ENCODE measurements at places on chromosomes 5 and 9.

DNA sequence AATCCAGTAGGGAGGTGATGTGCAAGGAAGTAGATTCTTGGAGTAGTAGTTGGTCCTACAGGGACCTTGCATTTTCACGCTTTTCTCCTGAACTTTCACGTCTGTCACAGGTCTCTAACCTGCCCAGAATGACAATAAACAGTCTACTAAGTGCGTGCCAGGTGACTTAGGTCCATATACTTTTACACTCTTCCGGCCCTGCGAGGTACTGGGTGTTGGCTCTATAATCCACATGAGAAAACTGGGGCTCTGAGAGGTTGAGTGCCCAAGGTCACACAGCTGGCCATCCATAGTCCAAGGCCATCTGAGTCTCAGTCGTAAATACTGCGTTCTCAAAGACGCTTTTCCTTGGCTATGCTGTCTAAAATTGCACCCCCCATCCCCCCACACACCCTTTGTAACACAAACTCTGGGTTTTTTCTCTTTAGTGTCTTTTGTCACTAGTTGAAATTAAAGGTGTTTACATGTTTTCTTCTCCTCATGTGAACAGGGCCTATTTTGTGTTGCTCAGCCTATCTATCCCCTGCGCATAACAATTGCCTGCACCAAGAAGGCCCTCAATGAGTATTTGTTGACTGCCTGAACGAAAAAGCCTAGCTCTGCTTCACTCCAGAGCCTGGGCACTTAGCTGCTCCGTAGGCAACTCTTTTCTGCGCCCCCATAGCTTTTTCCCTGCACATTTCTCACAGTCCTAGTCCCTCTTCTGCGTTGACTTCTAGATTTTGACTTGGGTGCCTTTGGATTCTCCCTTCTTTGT is 943 bp downstream of the SFXN1 start:
- no peak for DNase-seq

DNA sequence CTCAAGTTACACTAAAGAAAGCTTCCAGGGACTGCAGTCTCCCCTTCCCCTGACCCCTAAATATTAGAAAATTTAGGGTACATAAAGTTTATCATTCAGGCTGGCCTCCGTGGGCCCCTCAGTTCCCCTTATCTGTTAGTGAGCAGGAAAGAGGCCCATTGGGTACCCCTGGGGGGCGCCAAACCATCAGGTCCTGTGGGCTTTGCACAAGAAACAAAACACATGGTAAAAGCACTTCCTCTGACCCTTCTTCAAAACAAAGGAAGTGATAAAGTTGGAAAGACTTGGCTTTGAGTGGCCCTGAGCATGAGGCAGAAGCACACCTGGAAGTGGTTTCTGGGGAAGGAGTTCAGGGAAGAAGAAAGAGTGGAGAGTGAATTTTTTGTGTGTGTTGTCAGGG is 213.0 kb downstream of the SMARCA2 start:
- DNase-seq, result no peak

- no peak for DNase-seq
These were observed 28.9 kb downstream of the TMEM167A start for GRCh38 chr5:83048277-83048676.

DNA sequence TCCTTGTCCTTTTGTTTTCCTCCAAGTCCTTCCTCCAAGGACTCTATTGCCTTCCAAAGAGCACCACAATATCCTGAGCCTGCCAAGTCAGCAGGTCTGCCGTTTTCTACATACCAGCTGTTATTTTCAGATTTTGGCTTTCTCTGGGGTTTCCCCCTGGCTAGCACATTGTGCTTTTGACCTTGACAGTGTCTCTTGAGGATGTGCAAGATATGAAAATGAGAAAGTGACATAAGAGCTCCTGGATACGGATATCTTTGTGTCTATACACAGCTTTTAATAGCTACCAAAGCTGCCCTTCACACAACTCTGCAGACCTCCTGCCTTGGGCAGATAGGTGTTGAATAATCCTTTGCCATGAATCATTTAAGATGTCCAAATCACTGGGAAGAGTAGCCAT is 67.0 kb downstream of the HAPLN1 start:
- no peak for DNase-seq

DNA sequence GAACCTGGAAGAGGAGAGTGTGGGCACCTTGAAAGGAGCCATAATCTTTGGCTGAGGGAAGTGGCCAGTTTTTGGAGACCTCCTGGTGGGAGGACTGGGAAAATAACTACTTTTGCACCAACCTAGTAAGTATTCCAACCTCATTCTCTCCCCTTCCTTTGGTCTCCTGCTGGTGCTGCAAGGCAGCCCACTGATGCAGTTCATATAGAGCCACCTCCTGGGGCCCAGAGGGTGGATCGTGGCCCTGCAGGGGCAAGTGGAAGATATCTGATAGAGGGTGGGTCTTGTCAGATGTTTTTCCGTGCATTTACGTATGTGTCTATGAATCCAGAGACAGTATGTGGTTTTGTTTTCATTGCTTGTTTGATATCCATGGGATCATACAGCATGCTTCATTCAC is 172.8 kb upstream of the PITX1 start:
- no peak for DNase-seq

DNA sequence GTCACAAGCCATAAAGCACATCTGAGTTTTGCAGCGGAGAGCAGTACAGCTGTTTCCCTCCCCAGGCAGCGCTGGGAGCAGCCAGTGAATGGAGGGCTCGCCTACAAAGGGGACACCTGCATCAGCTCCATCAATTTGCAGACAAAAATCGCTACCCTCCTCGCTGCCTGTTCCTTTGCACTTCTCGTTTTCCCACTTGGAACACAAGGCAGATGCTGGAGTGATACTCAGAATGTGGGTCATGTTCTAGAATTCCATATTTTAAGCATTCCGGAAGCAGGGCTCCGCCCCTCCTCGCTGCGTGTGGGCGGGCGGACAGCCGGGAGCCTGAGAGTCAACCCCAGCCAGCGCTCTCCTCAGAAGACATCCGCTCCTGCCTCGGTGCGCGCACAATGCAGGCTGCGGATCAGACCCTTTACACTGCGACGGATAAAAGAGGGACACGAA is 92.1 kb downstream of the LMNB1 start:
- no peak for DNase-seq

- DNase-seq, result no peak
These were observed 14.1 kb upstream of the MOCS2 start for GRCh38 chr5:53123702-53124101.

- no peak for DNase-seq
These were observed 27.9 kb upstream of the IFNA14 start for GRCh38 chr9:21267485-21268346.

DNA sequence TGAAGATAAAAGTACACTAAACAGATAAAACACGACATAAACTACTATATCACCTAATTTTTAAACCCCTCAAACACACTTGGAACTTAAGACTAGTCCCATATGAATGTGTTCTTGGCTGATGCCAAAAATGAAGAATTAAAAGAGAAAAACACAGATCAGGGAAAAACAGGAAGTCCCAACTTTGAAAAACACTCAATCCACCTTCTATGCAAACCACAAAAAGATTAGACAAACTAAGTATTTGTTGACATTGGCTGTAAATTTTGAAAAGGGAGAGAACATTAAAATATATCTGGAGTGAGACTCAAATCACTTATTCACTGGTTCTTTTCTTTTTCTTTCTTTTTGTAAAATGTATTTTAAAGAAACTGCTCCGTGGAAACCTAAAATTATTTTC is 81.4 kb downstream of the ANKH start:
- no peak for DNase-seq

GRCh38 chr5:89733772-89734171 is 675.8 kb downstream of the CETN3 start:
- no peak for DNase-seq

DNA sequence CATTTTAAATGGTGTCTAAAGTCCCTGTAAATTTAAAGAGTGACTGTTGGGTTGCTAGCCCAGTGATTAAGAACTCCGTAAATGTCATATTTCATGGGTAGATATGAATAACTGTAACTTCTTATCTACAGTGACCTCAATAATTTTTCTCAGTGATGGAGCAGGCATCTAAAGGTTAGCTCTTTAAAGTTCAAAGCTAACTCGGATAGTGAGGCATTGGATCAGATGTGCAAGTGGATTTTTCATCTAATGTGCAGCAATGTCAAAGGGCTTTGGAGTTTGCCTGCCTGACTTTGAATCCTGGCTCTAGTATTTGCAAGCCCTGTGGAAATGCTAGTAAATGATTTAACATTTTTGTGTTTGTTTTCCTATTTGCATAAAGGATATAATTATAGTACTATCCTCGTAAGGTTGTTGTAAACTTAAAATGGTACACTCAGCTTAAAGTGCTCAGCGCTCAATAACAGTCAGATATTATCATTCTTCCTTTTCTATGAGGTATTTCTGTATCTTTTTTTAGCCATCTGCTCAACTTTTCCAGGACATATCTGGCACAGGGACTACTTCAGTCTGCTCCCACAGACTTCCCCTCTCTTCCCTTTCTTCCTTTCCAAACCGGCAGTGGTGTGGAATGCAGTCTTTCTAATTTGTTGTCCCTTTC is 163.7 kb upstream of the ELL2 start:
- DNase-seq, result no peak

DNA sequence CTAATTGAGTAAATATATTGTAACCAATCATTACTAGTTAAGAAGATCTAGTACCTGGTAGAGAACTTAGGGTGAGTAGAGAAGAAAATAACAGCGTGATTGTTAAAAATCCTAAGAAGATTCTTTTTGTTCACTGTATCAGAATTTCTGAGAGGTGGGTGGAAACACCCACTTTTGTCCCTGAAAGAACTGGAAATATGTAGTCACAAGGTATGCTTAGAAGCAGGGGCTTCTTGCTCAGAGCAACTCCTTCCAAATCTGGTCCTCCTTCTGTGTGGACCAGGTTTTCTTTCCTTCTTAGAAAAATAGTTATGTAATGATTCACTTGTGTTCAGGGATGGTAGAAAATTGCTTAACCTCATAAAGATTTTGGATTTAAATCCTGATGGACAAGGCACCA is 11.9 kb upstream of the TOMM5 start:
- DNase-seq, result no peak

- no peak for DNase-seq
These were observed 319.3 kb upstream of the RPS23 start for GRCh38 chr5:82597437-82597836.

DNA sequence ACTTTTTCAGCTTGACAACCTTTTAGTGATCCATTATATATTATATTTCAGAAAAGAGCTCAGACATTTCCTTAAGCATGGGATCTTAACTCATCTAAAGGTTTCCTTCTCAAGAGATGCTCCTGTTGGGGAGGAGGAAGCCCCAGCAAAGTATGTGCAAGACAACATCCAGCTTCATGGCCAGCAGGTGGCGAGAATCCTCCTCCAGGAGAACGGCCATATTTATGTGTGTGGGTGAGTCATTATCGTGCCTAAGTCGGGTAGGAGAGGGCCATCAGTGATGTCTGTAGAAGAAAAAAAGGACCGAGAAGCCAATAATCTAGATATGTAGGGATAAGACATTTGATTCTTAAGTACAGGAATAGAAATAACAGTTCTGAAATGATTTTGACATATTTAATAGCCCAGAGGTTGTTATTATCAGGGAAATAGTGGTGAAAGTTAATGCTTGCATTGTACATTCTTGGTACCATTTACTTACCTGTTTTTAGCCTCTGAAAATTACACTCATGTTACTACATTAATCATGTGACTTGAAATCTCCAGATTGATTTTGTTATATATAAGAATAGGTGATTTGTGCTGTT is 28.2 kb downstream of the MTRR start:
- DNase-seq, result no peak

DNA sequence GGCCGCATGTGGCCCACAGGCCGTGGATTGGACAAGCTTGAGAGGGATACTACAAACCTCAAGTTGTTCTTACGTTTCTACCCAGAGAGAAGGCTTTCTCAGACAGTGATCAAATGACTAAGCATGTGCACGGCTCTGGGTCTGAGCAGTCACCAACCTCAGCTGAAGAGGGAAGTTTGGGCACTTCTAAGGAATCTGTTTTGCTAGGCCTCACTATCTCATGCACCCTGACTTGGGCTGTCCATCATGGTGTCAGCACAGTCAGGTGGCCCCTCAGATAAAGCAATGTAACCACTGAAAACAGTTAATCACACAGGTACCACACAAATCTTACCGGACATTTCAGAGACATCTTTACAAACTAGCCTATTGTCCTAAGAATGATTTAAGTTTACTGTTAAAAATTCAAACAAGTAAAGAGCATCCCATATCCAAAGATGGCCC is 24.6 kb downstream of the CSF2 start:
- DNase-seq, result no peak

- no peak for DNase-seq
These were observed 238.2 kb downstream of the CD180 start for GRCh38 chr5:66958201-66958979.

DNA sequence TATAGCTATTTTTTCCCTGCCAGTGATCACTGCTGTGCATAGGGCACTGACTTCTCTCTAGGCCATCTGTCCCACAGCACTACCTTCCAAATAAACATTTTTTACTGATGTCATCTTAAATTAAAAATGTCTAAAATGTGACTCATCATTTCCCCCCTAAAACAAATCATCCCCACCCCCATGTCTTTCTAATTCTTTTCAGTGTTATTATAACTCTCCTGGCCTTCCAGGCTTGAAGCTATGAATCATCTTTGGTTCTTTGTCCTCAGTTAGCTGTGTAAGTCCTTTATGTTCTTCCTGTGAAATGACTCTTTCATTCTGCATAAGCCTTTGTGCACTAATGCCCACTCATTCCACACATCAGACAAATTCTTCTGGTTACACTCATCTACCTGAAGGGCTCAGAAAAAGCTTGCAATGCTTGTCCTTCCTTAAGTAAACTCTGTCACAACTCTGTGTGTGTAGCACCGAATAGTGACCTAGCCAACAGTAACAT is 78.1 kb downstream of the CFAP95 start:
- no peak for DNase-seq

- peak; percentile 21 for DNase-seq
These were observed 129.3 kb upstream of the LPCAT1 start for GRCh38 chr5:1652873-1653697.

DNA sequence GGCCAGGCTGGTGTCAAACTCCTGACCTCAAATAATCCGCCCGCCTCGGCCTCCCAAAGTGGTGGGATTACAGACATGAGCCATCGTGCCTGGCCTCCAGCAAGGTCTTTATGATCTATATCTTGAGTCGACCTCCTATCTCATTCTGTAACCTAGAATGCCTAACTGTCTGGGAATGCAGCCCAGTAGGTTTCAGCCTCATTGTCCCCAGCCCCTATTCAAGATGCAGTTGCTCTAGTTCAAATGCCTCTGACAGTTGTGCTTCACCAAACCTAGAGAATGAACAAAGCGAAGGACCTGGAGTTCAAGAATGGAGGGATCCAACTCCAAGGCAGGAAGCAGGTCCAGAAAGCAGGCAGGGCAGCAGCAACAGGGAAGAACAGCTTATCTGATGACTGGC is 30.8 kb downstream of the GLRX start:
- DNase-seq, result no peak

- DNase-seq, result no peak
These were observed 513.9 kb downstream of the MAN2A1 start for GRCh38 chr5:110203661-110204060.

DNA sequence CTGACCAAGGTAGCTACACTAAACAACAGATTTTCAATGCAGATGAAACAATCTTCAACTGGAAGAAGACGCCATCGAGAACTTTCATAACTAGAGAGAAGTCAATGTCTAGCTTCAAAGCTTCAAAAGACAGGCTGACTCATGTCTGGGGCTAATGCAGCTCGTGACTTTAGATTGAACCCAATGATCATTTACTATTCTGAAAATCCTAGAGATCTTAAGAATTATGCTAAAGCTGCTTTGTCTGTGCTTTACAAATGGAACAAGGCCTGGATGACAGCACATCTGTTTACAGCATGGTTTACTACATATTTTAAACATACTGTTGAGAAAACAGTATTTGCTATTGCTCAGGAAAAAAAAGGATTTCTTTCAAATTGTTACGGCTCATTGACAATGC is 54.9 kb downstream of the RICTOR start:
- DNase-seq, result no peak

Measured in DMS79 (cell line).